ENCODE measurements at places on chromosomes 2 and 18.

DNA sequence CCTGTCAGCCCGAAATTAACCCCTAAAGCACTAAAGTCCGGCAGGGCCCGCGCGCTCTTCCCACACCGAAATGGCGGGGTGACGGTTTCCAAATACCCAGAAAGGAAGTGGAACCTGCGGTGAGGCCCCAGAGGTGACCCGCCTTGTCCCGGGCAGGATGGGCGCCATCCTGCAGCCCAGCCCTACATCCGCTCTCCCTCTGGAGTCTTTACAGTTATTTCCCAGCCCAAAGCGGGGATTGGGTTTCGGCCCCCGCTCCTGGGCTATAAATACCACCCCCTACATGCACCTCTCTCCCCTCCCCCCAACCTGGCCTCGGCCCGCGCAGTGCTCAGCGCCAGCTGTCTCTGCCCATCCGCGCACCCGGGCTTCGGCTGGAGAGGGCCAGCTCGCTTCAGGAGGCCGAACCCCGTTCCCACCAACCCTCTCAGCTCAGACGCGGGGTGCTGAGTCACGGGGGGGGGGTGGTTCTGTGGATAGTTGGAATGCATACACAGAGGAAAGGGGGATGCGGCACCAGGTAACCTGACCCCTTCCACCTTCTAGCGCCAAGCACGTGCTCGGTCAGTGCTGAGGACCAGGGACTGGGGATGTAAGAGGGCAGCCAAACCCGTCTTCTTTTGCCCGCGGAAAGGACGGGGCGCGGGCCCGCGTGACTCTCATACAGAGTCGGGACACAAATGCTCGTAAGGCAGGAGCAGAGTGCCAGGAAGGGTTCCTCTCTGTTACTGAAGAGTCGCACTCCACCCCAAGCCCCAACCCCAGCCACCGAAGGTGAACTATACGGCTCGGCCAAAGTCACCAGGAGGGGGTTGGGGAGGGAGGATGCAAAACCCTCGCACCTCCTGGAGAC, at the start of gene TUBA4B:
Gene TUBA4B (plus strand): TSS at position 344 of the 853 bp plus-strand sequence. CDS start 165 bp downstream, at position 509.
- peak; percentile 89 for DNase-seq

- no peak for DNase-seq
These were observed 1635.9 kb upstream of the LRRTM1 start for GRCh38 chr2:81940266-81940955.

GRCh38 chr2:129050101-129050500, 731.4 kb upstream of the HS6ST1 start:
- DNase-seq: no peak

DNA sequence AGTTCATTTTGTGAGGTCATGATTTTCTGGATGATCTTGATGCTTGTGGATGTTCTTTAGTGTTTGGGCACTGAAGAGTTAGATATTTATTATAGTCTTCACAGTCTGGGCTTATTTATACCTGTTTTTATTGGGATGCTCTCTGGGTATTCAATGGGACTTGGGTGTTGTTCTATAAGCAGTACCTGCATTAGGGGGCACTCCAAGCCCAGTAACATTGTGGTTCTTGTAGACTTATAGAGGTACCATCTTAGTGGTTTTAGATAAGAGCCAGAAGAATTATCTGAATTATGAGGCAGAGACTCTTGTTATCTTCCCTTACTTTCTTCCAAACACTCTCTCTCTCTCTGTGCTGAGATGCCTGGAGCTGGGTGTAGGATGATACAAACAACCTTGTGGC, 470.0 kb downstream of the PIK3C3 start:
- no peak for DNase-seq

GRCh38 chr2:3177891-3178577, 199.6 kb downstream of the EIPR1 start:
- no peak for DNase-seq

GRCh38 chr18:8793445-8794155, 88.2 kb downstream of the MTCL1 start:
- no peak for DNase-seq

- no peak for DNase-seq
These were observed 4.4 kb downstream of the ADCYAP1 start for GRCh38 chr18:908758-909724.

DNA sequence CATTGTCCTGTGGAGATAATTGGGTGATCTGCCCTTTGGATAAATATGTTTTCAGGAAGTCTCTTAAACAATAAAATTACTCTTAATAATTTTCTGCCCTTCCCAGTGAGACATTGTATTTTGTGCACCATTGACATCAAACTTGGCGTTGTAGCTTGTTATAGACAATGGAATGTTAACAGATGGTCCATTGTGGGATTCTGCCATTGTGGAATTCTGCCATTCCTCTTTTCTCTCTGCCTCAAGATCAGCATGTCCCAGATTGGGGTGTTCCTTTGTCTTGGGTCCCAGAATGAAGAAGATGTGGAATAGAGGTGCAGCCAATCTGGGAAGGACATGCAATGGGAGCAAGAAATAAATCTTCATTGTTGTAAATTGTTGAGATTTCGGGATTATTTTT, 15.1 kb upstream of the LDAH start:
- no peak for DNase-seq

- no peak for DNase-seq
These were observed 131.4 kb downstream of the CLIP4 start for GRCh38 chr2:29246383-29247300.

- DNase-seq: no peak
These were observed 231.6 kb upstream of the CRIM1 start for GRCh38 chr2:36123995-36124394.

DNA sequence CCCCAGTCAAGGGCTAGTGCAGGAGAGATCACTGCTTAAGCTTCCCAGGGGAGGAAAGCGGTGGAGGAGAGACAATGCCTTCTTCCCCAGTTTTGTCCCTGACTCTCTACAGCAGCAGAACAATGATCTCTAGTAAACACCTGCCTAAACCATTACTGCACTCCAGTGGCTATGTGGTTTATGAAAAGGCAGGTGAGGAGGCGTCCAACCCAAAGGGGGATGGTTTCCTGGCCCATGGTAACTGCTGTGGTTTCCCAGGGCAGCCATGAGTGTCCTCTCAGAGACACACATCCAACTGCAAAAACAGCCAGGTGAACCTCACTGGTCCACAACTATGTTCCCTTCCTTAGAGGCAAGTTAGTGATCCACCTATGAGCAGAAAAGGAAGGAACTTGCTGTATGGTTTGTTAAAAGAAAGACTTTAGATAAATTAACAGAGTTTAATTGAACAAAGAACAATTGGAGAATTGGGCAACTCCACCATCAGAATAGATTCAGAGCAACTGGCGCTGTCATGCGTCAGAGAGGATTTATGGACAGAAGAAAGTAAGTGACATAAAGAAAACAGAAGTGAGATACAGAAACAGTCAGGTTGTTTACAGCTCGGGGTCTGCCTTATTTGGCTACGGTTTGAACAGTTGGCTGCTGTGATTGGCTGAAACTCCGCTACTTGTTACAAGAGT, 4.8 kb upstream of the TTC39C start:
- DNase-seq: no peak

- no peak for DNase-seq
These were observed 71.4 kb downstream of the HNMT start for GRCh38 chr2:138035608-138036217.

DNA sequence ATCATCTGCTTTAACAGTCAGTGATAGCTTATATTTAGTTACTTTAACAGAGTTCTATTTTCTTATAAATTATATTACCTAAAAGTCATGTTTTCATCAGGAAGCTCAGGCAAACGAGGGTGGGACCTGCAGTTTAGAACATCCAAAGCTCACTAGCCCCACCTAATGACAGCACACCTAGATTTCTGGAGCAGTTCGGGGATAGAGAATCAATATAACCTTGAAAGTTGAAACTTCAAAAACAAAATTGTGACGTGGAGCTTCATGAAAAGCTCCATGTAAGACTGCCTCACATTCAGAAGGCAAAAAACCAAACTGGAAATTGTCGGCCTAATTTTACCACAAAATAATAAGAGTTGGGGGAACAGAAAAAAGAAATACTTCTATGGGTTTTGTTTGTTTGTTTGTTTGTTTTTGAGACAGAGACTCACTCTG, 185.9 kb upstream of the CCDC150 start:
- DNase-seq: no peak

DNA sequence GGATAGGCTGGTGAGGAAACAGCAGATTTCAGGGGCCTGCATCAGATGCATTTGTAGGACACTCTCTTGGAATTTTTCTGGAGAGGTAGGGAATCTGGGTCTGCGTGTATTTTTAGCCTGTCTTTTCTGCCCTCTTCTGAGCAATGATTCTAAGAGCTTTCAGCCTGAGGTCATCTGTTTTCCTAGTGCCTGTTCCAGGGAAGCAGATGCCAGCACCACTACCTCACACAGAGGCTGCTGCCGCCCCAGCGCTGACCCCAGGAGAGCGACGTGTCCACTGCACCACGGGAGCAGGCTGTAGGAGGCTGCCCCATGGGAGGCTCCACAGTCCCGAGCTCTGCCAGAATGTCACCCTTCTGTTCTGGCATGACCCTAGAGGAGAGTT, 316.5 kb downstream of the CYP26B1 start:
- DNase-seq: no peak

- DNase-seq: peak; percentile 62
These were observed 43.2 kb downstream of the ANKMY1 start for GRCh38 chr2:240514631-240515030.

DNA sequence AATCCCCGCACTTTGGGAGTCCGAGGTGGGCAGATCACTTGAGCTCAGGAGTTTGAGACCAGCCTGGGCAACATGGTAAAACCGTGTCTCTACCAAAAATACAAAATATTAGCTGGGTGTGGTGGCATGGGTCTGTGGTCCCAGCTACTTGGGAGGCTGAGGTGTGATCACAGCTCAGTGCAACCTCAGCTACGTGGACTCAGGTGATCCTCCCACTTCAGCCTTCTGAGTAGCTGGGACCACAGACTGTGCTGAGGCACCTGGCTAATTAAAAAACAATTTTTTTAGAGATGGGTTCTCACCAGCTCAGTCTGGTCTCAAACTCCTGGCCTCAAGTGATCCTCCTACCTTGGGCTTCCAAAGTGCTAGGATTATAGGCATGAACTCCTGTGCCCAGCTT, 23.4 kb downstream of the ANKRD12 start:
- no peak for DNase-seq

GRCh38 chr2:122805346-122805745, 1049.9 kb downstream of the TSN start:
- no peak for DNase-seq

DNA sequence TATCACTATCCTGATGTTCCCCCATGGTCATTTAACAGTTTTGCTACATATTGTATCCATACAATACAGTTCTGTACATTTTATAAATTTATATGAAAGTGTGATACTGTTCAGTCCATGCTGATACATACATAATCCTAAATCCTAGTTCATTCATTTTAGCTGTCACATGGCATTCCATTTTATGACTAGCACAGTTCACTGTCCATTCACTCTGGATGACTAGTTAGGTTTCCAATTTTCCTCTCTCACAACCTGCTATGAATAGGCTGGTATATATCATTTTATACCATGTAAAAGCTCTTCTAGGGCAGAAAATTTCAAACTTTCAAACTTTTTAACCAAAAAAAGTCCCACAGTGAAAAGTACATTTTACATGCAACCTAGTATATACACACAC, 15.2 kb downstream of the SMAD2 start:
- DNase-seq: no peak

DNA sequence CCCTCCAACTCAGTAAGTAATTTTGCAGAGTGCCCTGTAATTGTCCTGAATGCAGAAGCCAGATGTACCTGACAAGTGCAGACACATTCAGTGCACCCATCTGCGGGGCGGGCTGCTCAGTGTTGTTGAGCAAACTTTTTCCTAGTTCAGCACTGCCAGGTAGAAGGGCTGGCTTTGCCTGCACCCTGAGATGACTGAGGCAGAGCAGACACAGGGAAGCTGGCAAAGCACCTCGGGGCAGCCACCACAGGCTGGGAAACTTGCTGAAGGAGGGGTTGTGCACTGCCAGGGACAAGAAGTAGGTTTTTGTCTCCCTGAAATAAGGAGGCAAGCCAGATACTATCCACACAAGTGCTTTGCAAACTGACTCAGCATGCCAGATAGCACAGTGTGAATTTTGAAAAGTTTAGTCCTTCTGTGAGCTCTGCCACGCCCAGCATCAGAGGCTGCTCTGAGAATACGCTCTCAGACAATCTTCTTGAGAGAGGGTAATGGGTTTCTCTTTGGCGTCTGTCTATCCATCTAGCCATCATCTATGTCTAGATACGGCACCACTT, 62.3 kb downstream of the SOWAHC start:
- DNase-seq: no peak

- DNase-seq: no peak
These were observed 81.9 kb downstream of the SLC4A3 start for GRCh38 chr2:219709331-219709761.

DNA sequence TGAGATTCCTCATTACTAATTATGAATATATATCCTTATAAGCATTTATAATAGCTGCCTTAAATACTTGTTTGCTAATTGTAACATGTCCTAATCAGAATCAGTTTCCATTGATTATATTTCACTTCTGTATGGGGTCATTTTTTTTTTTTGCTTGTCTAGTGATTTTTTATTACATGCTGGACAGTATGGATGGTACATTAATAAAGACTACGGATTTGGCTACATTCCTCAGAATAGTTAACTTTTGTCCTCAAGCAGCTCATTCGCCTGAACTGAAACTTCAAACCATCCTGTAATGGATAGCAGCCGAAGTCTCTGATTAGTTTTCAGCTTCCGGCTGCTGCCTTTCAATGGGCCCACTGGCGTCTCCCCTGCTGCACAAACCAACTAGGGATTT, 11.7 kb downstream of the TGIF1 start:
- no peak for DNase-seq

DNA sequence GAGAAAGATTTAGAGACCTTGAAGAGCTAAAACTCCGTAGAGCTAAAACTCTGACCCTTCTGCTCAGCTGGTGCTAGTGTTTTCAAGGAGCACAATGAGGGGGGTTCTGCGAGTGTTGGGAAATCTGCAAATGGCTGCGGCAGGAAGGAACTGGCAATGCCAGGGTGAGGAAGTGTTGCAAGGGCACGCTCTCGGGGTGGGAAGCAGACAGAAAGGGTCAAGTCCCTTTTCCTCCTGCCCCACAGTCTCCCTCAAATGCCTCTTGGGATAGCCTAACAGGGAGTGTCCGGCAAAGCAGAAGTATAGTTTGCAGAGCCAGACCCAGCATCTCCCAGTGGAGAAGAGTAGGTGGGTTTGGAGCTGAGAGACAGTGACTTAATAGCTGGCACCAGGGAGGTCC, 60.5 kb downstream of the NCAPH start:
- DNase-seq: no peak

GRCh38 chr2:15811367-15811766, 129.0 kb upstream of the MYCN start:
- DNase-seq: no peak

DNA sequence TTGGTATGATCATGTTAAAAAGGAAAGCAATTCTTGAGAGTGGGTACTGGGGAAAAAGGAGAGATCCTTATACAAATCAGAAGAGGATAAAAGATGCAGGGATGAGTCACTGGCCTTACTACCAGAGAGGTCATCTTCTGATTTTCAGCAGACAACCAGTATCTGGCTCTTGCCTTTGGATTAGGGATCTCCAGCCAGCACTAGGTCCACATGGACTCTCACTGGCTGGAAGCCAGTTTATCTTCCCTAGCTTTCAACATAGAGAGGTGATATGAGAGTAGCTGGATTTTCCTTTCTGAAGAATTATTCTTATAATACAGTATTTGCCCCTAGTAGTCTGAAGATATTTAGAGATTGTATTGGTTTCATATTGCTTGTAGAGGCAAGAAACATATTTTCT, 30.2 kb downstream of the CERKL start:
- no peak for DNase-seq

Data from posterior cingulate gyrus (tissue), 11 donors.